H1 (cell line): ENCODE measurements at places on chromosomes 4 and X.

DNA sequence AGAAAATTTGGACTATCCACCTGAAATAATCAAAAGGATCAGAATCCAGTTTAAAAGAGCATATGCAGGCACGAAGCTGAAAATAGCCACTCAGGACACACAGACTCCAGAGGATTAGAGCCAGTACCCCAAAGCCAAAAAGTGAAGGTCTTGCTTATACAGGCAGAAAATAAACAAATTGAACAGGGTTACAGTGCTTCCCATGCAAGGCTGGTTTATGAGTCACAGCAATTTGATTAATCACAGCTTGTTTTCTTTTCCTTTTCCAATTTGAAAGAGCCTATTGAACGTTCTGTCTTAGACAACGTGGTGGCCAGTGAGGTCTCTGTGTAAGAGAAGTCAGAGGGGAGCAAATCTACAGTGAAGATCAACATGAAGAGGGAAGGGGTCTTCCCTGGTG, 10.2 kb downstream of the HGFAC start:
- DNase-seq, result no peak

- DNase-seq, result no peak
Observed at GRCh38 chr4:26031704-26032103, 117.7 kb downstream of the SMIM20 start.

GRCh38 chr4:123120473-123120872, 198.1 kb upstream of the NUDT6 start:
- no peak for DNase-seq

GRCh38 chr4:56552273-56552672, 46.7 kb downstream of the ARL9 start:
- DNase-seq, result no peak

GRCh38 chr4:10237131-10237530, 120.5 kb upstream of the WDR1 start:
- DNase-seq, result no peak

GRCh38 chrX:75107863-75108509, 48.1 kb downstream of the ABCB7 start:
- no peak for DNase-seq

DNA sequence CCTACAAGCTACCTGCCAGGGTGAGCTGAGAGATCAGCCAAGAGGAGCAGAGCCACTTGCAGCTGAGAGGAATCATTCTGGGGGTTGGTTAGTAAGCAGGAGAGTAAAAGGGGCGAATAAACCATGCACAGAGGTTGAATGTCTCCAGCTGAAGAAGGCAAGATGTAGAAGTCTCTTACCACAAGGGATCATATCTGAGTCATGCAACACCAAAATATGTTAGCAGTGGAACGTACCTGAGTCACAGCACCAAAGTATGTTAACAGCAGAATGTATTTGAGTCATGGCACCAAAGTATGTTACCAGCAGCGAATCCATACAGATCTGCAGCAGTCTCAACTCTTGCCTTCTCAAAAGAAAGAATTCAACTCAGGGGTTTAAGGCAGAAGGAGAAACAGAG, 29.9 kb downstream of the C4orf51 start:
- no peak for DNase-seq

DNA sequence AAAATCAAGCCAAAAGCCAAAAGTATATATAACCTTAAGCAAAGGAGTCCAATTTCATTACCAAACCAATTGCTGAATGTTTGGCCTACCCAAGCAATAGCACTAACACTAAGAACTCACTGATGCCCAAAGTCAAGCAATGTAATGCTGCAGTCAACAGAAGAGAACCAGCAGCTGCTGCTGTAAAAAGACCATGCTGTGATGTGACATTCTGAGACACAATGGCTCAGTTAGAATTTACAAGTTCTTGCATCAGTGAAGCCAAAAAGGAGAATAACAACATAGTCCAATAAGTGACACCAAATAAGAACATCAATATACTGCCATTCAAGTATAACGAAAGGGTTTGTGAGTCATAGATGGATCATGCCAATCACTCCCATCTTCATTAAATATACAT, 514.0 kb upstream of the DIAPH2 start:
- DNase-seq, result no peak

- DNase-seq, result no peak
Observed at GRCh38 chr4:108053251-108053711, 63.6 kb downstream of the HADH start.

DNA sequence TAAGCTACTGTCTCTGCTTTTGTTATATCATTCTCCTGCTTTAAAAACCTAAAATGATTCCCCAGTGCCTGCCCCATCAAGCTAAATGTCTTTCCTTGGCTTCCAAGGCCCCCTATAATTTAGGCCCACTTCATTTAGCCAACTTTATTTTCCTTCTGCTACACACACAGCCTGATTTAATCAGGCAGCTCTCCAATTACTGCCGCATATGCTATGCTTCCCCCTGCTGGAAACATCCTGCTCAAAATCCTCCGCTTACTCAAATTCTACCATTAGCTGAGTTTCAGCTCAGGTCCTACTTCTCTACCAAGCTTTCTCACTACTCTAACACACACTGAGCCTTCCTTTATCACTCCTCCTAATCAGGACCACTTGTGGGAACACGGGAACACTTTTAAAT, 17.0 kb downstream of the LAMP2 start:
- no peak for DNase-seq

DNA sequence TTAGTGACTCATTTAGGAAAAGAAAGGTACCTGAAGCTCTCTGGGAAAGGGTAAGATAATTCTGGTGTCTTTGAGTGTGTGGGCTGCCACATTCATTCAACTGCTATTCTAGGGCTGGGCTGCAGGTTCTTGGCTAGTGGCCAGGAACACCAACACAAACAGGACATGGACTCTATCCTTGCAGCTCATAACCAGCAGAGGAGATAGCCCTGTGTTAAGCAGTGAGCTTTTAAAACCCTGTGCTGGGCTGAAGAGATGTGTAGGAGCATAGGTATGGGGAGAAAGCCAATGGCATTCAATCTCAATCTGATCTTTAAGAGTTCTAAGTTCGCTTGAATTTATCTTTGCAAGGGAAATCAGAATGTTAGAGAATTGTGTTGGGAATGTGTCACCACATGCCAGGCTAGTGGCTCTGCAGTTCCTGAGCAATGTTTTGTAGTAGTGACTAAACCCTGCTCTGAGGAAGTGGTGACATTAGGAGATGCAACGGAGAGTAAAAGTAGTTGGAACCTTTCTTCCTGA, 39.2 kb downstream of the SGMS2 start:
- DNase-seq, result no peak

DNA sequence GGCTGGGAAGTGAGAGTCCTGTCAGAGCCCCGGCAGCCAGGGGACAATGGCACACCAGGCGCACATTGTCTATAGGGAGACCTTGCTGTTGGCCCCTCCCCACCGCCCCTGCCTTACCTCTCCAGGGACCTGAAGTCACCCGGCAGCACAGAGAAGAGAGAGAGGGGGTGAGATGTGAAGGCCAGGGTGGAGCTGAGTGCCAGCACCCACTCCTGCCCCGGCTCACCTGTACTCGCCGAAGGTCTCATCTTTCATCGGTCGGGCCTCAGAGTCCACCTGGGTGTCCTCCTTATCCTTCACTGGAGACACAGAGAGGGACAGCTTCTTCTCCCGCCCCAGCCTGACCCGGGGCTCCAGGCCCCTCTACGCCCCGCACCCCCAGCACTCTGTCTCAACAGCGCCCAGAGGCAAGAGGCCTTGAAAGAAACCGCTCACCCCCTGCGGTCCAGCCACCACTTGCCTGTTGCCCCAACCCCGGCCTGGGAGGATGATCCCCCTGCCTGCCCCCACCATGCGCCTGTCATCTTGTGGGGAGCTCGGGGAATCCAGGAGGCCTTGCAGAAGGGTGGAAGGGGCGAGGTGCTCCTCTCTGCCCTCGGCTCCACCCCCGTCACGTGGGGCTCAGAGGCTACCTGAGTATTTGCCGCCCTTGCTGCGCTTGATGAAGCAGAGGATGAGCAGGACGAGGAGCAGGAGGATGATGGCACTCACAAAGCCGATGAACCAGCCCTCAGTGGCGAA, 22.6 kb downstream of the L1CAM start:
- no peak for DNase-seq

DNA sequence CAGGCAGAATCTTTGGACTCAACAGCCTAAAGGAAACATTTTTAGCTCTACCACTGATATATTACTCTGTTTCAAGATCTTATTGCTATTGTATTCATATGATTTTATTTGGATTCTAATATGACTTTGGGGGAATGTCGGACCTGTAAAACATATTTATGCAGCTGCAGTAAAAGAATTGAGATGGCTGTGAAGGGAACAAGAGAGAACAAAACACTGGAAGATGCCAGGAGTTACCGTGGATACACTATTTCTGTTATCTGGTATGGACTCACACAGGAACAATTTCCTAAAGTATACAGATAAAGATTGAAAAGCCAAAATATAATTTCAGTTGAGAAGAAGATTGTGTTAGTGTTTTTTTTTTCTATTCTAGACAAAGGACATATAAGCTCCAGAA, 113.0 kb upstream of the DCLK2 start:
- no peak for DNase-seq

GRCh38 chr4:34633241-34633640, 1611.1 kb downstream of the ARAP2 start:
- no peak for DNase-seq

DNA sequence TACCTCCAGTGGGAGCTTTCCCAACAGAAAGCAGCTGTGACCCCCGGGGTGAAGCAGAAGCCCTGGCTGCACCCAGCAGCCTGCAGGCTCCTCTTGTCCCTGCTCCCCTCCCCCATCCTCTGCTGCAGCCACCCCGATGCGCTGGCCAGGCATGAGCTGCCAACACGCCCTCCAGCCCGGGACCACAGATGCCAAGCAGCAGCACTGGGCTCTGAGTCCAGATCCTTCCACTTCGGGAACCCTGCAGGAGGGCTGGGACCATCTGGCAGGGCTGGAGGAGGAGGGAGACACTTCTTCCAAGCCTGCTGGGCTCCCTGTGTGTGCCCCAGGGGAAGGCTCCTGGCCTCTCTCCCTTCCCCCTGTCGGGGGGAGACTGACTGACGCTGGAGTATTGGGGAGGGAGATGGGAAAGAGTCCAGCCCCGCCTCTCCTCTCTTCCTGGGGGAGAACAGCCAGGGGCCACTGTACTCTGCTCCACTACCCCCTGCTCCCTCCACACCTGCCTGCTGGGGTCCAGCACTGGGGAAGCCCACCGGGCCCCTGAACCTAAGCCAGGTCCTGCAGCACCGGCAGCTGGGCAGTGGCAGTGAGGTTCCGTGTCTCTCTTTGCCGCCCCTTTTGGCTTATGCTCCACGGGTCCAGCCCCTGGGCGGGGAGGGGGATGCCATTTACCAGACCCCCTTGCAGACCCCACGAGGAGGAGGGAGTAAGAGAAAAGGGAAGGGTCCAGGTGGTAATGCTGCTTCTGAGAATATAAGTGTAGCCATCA, 55.7 kb downstream of the PPP2R2C start:
- no peak for DNase-seq

- no peak for DNase-seq
Observed at GRCh38 chr4:73984736-73985527, 3.1 kb downstream of the PPBP start.

DNA sequence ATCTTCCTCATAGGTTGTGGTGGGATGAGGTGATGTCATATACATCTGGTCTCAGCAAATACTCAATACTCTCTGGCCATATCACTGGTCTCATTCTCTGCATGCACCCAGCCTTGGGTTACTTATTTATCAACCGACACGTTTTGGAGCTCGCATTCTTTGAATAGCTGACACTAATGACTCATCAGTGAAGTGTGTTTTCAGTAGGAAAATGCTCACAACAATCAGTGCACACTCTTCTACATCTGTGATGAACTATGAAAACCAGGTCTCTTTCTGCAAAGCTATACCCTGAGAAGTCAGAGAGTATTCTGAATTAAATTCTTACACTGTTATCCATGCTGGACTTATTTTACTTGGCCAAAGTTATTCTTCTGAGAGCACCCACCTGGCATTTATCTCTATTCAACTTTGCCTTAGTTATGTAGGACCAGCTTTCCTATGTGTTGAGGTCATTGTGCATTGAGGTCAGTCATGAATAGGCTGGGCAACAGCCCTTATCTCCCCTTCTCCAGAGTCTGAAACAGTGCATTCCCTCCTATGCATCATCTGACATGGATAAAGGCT, 58.7 kb upstream of the DHX15 start:
- DNase-seq, result no peak

DNA sequence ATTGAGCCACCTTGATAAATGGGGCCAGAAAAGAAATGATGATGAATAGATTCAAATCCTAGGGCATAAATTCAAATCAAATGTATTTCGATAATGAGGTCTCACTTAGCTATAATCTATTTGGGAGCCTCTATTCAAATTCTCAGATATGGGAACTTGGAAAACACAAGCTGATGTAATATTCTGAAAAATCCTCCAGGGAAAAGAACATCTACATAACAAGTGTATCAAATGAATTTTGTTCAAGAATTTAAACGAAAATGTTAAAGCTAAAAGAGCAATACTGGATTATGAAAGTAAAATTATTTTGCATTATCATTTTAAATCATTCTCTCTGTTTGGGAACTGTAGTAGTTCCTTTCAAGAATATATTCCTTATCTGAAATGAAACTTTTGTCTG, 38.9 kb upstream of the RAP1GDS1 start:
- DNase-seq, result no peak
